CD4-positive, alpha-beta T cell treated with Interferon alpha-2 for 1 hour (primary cell): ENCODE measurements at places on chromosomes 5 and 9.
A peak's percentile ranks its signal among the peaks of the same experiment; 100 is the strongest.

- no peak for DNase-seq
These were observed 1.2 kb downstream of the FCHSD1 start for GRCh38 chr5:141649972-141650371.

GRCh38 chr5:147081311-147081764, 153.5 kb upstream of the STK32A start:
- no peak for DNase-seq

- DNase-seq, result no peak
These were observed 188.9 kb downstream of the TENT4A start for GRCh38 chr5:6902094-6902493.

- no peak for DNase-seq
These were observed 158.7 kb upstream of the HMHB1 start for GRCh38 chr5:143653256-143653655.

- DNase-seq, result peak; percentile 83
These were observed 59.1 kb upstream of the PJA2 start for GRCh38 chr5:109468737-109469420.

- no peak for DNase-seq
These were observed 624.6 kb downstream of the PDE4D start for GRCh38 chr5:59268756-59269415.

DNA sequence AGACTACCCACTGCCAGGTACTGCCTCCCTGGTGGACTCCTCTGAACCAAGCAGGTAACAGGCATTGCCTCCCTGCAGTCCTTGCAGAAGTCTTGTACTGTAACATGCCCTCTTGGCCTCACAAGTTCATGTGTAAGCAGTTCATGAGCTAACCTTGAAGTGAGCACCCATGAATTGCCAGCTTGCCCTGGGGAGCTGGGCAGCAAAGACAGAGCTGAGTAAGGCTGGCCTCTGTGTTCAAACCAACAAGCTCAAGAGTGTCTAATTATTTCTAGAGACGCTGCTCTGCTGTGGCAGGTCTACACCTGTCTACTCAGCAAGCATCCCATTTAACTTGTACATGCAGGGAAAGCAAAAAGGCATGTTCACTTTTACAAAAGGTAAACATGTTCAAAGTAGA, 113.5 kb downstream of the FEM1C start:
- DNase-seq, result no peak

DNA sequence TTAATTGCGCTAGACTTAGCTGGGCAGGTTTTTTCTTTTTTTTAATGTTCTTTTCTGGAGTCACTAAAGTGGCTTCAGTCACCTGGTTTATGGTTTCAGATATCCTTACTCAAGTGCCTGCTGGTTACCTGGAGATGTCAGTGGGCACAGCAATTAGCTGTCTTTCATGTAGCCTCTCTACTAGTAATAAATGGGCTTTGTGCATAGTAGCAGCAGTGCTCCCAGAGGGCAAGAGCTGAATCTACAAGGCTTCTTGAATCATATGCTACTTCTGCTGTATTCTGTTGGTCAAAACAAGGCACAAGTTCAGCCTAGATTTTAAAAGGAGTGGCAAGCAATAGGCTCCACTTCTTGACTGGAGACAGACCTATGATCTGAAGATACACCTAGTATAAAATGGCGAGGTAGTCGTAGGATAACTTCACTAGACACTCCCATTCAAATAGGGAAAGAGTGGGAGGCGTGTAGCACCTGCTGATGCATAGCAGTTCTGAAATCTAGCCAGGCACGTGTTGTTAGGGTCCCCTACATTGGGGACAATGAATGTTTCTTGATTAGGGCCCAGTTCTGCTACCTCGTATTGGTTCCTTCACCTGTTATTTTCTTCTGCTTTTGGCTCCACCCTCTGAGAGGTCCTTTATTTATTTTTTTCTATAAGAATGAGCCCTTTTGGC, 7.0 kb downstream of the SCAMP1 start:
- no peak for DNase-seq

GRCh38 chr5:15367489-15367888, 132.5 kb upstream of the FBXL7 start:
- no peak for DNase-seq

DNA sequence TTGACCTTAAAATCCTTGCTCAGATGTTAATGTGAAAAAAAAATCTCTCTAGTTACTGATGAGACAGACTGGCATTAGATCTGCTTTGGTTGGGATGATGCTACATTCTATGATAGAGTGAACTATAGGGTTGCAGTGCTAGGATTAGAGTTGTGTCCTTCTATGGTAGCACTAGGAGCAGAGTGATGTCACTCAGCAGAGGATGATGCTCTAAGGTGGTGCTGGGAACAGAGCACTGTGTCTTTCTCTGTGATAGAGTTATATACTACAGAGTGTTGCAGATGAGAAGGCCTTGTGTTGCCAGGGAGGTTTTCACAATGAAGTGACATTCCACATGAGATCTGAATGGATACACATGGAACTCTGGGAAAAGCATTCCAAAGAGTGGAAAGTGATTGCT, 462.3 kb downstream of the CDH12 start:
- DNase-seq, result no peak

- no peak for DNase-seq
These were observed 23.8 kb upstream of the OTULIN start for GRCh38 chr5:14640765-14641164.

GRCh38 chr5:106766916-106767315, 903.8 kb downstream of the EFNA5 start:
- DNase-seq, result no peak

- no peak for DNase-seq
These were observed 457.9 kb upstream of the BRINP1 start for GRCh38 chr9:119827126-119827525.

- DNase-seq, result no peak
These were observed 42.9 kb downstream of the ITGA1 start for GRCh38 chr5:52830650-52831049.

GRCh38 chr5:122730456-122730855, 44.4 kb upstream of the SNX2 start:
- no peak for DNase-seq

GRCh38 chr9:87020169-87020950, 73.1 kb upstream of the GAS1 start:
- DNase-seq, result no peak

GRCh38 chr9:28892538-28892937, 1319.3 kb upstream of the C9orf72 start:
- no peak for DNase-seq

DNA sequence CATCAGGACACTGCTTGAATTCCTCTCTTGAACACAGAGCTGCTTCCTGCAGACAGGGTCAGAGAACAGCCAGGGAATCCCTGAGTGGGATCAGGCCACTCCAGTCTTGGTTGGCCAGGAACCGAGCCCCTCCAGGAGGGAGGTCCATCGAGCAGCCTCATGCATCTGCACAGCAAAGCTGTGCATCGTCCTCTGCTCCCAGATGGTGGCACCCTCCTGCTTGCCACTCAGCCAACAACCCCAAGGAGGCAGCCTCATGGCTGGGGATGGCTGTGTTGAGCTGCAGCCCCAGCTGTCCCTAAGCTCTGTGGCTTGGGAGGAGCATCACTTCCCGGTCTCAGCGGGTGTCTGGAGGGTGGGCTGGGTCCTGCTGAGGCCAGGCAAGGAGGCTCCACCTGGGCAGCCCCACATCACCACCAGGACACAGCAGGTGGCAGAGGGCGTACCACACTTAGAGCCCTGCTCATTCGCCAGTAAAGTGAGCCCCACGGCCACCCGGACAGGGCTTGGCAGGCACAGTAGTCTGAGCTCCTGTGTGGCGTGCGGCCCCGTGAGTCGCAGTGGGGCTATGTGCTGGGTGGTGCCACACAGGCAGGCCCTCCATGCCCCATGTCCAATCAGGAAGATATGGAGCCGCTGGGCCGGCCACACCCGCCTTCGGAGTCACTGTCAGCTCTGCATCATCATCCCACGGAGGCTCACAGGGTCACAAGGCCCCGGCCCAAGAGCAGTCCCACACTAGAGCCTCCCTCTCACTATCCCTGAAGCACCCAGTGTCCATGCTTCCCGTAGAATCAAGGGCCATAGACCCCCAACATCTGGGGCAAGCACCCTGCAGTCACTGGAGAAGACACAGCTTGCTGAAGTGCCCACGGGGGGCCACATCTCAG, 11.9 kb downstream of the LPCAT1 start:
- peak; percentile 1 for DNase-seq

- no peak for DNase-seq
These were observed 220.9 kb downstream of the TRIM32 start for GRCh38 chr9:116907989-116908388.

- no peak for DNase-seq
These were observed 2.8 kb upstream of the PCA3 start for GRCh38 chr9:76761448-76761847.

GRCh38 chr9:132834343-132834742, 43.7 kb downstream of the AK8 start:
- DNase-seq, result no peak

- DNase-seq, result no peak
These were observed 472.0 kb upstream of the PAPPA start for GRCh38 chr9:115681585-115681984.

GRCh38 chr5:170438581-170438980, 49.4 kb upstream of the KCNMB1 start:
- DNase-seq, result no peak

GRCh38 chr5:66793049-66793448, 196.9 kb downstream of the MAST4 start:
- DNase-seq, result no peak

- no peak for DNase-seq
These were observed 74.5 kb downstream of the COL5A1 start for GRCh38 chr9:134716067-134716466.

DNA sequence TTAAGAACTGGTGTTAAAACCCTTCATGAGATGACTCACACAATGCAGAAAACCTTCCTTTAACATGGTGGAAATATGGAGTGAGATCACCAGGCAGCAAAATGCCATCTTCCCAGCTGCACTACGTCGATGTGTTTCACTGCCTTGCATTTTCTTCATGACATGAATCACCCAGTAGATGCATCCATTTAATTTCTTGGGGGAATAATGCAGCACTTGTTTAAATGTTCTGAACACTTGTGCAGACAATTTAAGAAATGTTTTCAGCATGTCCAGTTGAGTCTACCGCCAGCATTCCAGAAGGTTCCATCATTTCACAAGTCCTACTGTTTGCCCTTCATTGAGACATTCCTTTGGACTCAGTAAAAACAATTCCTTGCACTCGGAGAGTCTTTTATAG, 81.6 kb downstream of the ADAMTS16 start:
- no peak for DNase-seq

- DNase-seq, result no peak
These were observed 27.5 kb upstream of the SYK start for GRCh38 chr9:90774071-90774470.

DNA sequence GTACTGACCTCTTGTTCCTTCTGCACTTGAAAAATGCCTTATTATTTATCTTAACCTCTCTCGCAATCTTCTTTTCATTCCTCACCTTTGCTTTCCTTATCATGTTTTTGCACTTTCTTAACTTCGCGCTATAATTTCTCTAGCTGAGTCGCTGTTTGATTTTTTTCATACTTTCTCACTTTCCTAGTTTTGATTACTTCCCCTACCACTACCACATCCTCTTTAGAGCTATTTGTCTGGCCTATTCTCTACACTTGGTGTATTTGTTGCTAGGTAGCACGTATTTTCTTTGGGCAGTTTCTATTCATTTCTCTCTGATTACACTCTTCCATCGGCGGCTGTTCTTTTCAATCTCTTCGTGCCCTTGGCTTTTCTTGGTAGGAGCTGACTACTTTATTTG, 611.8 kb downstream of the BNC2 start:
- DNase-seq, result no peak

GRCh38 chr5:14184725-14185124, 41.6 kb downstream of the TRIO start:
- DNase-seq, result no peak

GRCh38 chr9:113636165-113636564, 172.6 kb downstream of the RGS3 start:
- DNase-seq, result no peak

DNA sequence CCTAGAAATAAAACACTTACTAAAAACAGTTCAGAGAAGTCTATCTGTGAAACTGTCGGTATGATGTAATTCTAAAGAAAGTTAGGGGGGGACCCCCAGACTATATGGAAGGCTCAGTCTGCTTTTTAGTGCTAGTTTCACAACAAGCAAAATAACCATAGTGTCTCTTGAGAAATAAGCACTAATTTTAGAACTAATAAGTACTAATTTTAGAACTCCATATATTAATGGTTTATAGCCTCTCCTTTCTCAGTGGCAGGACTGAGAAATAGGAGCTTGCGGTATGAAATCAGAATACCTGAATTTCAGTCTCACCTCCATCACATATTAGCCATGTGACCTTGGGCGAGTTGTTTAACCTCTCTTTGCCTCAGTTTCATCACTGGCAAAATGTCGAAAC, 1.4 kb upstream of the PHF24 start:
- no peak for DNase-seq

DNA sequence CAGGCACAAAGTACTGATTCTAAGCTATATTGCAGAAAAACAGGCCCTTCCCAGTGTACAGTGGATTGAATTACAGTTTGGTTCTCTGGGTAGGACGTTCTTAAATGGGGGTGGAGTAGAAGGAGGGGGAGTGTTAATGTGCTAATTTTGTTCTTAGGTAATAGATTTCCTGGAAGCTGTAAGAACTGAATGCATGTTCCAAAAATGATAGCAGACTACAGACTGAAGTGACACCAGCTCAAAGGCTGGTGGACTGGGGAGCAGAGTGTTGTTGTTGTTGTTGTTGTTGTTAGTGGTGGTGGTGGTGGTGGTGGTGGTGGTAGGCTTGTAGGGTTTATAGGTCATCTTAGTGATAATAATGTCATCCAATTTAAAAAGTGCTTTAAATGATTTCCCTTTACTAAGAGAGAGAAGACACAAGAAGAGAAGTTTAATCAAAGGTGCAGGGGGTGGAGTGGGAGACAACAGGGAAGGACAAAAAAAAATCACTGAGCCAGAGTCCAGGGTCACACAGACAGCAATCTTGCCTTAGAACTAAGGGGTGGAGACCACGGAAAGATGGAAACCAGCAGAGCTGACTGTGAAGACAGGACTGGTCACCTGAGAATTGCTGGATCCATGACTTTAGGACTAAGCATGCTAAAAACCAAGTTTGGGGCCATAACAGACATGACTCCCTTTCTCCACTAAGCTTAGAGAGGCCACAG, 27.0 kb downstream of the TTLL11 start:
- DNase-seq, result no peak

DNA sequence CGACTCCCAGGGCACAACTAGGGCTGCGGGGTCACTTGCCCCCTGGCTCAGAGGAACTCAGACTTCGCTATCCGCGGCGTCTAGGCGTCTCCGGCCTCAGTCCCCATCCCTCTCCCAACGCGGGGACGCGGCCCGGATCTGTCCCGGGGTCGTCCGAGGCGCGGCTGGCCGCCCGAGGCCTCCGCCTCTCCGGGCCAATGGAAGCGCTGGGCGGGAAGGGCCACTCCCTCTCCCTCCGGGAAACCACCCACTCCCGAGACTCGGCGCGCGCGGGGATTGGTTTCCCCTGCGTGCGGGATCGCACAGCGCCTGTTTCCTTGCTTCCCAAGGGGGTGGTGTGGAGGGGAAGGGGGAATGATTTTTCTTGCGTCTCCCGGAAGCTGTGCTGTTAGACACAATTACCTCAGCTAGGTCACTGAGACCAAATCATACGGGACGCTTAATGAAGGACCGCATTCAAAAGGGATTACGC, 38.3 kb downstream of the NR2F1 start:
- peak; percentile 32 for DNase-seq

GRCh38 chr5:4197151-4197550, 601.5 kb downstream of the IRX1 start:
- no peak for DNase-seq

GRCh38 chr9:107982745-107983144, 493.2 kb upstream of the KLF4 start:
- no peak for DNase-seq
